ENCODE measurements at places on chromosomes 11 and 22.

- DNase-seq: no peak
Measured at GRCh38 chr11:14378171-14378570, 19.2 kb upstream of the RRAS2 start.

GRCh38 chr11:123603666-123604065 lies 50.8 kb downstream of the SCN3B start:
- no peak for DNase-seq

DNA sequence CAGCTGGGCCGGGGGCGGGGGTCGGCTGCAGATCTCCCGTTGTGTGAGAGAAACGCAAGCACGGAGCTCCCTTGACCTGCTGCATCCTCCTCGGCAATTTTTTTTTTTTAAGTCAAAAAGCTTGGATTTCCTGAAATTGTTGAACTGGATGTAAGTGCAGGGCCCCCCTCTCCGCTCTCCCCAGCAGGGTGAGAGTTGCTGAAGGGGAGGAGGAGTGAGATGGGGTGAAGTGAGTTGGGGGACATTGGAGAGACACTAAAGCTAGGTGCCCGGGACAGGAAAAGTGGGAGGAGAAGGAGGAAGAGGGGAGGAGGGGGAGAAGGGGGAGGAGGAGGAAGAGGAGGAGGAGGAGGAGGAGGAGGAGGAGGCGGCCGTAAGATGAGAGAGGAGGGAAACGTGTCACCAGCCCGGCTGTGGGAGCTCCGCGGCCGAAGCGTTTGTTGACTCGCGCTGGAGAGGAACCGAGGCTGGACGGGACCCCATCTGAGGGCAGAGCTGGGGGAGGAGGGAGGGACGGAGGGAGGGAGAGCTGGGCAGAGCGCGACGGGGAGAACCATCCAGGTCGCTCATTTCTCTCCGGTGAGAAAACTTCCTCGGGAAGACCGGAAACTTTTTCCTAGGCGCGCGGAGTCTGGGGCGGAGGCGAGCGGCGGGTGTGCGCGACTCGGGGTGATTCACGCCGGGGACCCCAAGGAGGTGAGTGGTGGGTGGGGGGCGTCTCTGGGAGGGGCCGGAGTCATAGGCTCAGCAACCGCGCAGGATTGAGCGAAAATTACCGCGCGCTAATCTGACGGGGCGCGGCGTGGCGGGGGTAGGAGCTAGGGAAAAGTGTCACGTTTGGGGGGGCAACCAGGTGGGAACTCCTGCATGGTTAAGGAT lies 80.2 kb downstream of the PRR5L start:
- DNase-seq: peak; percentile 11

- DNase-seq: no peak
Measured at GRCh38 chr11:121293288-121293594, 670 bp downstream of the SC5D start.

GRCh38 chr11:125724125-125724524 lies 22.0 kb upstream of the PATE1 start:
- DNase-seq: no peak

Measured in HEK293T (cell line).